ENCODE measurements at places on chromosomes 6 and 20. TPM values are rescaled to one million over a fixed set of nuclear protein-coding genes. Genes with fewer than 3 reads are reported as not detected.

The FAM229B gene
- polyA plus RNA-seq, result 724 TPM

DNA sequence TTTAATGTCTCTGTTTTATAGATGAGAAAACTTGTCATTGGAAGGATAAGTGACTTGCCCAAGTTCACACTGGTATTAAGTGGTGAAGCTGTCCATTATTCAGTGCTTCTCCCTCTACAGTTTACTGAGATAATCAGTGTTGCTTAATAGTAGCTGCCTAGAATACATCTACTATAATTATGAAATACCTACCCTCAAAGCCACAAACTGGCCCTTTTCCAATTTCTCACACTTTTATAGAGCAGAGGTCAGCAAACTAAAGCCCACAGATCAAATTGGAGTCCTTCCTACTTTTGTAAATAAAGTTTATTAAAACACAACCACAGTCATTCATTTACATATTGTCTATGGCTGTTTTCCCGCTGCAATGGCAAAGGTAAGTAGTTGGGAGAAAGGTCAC lies 73.5 kb downstream of the EYS start:
- no peak for DNase-seq

DNA sequence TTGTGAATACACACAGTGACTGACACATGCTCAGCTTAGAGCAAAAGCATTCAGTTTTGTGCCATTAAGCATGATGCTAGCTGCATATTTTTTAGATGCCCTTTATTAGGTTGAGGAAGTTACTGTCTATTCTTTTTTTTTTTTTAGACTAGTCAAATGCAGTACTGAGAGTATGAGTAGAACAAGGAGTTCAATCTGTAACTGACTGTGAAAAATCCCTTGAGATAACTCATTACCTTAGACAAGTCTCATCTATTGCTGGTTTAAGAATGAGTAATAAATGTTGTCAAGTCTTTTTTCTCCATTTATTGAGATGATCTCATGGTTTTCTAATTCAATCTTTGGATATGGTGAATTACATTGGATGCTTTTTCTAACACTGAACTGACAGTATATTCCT lies 23.2 kb downstream of the AHI1 start:
- DNase-seq, result no peak

DNA sequence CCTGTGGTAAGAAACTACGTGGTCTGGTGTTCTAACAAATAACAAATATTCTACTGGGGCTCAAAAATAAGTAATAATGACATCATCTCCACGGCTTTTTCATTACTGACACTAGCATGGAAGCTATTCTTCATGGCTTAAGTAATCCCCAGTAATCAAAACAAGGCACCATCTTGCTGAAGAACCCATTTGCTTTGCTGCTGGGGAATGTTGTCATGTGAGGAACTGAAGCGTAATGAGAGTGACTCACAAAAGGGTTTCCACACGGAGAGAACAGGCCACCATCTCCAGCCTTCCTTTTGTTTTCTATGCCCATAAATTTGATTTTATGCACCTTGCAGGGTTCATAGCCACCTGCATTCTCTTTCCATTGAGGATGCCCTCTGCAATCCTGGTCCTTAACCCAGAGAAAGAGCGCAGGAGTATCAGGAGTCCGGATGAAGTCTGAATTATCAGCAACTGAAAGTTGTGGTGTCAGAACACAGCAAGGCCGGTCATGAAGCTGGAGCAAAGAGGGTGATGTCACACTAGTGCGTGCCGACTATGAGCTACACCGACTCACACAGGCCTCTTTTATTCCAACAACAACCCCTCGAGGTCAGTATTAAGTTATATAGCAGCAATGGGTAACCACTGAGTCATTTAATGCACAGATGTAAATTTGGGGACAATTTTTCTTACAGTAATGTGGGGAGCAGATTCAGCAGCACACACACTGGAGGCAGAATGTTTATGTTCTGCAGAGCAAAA lies 173.7 kb upstream of the SSTR4 start:
- no peak for DNase-seq

The NOX3 gene
- polyA plus RNA-seq, result not detected

- DNase-seq, result no peak
Measured at GRCh38 chr6:40477246-40478126, 109.7 kb downstream of the LRFN2 start.

The MEA1 gene
- 522 TPM for polyA plus RNA-seq

The EFCAB8 gene
- polyA plus RNA-seq, result 6.3 TPM

DNA sequence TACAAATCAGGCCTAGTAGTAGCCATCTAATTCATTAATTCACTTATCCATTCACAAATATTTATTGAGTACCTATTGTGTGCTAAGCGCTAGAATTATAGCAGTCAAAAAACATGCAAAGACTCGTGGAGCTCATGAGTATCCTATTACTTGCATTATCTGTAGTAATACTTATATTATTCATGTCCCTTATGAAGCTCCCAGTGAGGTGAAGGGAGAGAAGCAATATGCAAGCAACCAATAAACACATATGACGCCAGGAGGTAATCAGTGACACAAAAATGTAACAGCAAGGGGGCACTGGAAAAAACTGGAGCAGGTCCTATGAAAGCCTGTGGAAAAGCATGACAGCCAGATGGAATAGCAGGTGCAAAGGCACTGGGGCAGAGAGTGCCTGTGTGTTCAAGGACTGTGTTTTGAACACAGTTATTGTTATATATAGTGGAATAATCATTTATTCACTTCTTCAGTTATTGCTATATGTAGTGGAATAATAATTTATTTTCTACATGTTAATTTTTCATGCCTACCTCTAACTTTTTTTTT lies 109.5 kb downstream of the KIF13A start:
- no peak for DNase-seq

GRCh38 chr20:41055679-41056078 lies 27.1 kb downstream of the TOP1 start:
- no peak for DNase-seq

DNA sequence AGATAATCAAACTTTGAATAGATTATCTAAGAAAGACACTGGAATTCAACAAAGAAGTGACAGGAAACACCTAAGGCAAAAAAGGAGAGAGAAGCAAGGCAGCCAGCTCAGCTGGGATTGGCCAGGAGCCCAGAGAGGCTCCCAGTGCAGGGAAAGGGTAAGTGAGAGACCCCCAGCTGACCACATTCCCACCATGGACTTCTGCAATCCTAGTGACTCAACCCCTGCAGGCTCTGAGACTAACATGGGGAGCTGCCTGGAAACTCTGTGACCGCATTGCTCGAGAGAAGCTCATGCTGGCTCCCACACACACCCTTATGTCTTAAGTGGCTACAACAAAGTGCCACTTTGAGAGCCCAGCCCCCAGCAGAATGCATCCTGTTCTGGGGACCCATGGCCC lies 215.1 kb downstream of the PACRG start:
- no peak for DNase-seq

DNA sequence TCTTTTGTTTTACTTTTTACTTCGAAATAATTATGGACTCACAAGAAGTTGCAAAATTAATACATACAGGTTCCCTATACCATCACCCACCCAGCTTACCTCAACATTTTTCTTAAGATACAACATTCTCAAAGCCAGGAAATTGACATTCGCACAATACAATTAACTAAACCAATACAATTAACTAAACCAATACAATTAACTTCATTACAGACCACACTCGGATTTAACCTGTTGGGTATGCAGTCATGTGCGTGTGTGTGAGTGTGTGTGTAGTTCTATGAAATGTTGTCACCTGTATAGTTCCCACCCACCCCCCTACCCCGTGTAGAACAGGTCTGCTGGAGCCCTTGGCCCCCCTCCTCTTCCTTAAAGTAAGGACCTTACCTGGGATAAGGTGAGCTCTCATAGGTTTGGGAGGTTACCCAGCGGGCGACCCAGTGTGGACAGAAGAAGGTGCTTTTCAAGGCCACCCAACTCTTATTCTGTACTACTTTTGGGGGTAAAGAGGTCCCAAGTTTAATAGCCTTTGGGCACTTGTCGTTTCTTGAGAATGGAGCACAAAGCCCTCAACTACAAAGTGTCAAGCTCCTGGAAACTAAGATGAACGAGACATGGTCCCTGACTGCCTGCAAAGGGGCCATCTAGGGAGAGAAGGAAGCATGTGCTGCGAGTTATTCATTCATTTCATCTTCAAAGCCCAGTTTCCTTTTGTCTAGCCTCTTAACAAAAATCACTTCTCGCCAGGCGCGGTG lies 544 bp upstream of the STK38 start:
- DNase-seq, result no peak

The ESR1 gene
- 9.3 TPM for polyA plus RNA-seq

The KCNQ5 gene
- 0.73 TPM for polyA plus RNA-seq

The SYCP2 gene
- 18.8 TPM for polyA plus RNA-seq

GRCh38 chr6:124795643-124796463 lies 166.4 kb upstream of the RNF217 start:
- peak; percentile 72 for DNase-seq

The LPA gene
- 0.28 TPM for polyA plus RNA-seq

The SLC22A23 gene
- polyA plus RNA-seq, result 20.9 TPM

- no peak for DNase-seq
Measured at GRCh38 chr6:108983151-108983550, 111.5 kb downstream of the SESN1 start.
